CD4-positive, alpha-beta T cell treated with Interleukin-1 beta for 1 hour (primary cell): ENCODE measurements at places on chromosomes 3 and 15.

GRCh38 chr3:113825090-113825489, 13.5 kb upstream of the GRAMD1C start:
- DNase-seq = no peak

DNA sequence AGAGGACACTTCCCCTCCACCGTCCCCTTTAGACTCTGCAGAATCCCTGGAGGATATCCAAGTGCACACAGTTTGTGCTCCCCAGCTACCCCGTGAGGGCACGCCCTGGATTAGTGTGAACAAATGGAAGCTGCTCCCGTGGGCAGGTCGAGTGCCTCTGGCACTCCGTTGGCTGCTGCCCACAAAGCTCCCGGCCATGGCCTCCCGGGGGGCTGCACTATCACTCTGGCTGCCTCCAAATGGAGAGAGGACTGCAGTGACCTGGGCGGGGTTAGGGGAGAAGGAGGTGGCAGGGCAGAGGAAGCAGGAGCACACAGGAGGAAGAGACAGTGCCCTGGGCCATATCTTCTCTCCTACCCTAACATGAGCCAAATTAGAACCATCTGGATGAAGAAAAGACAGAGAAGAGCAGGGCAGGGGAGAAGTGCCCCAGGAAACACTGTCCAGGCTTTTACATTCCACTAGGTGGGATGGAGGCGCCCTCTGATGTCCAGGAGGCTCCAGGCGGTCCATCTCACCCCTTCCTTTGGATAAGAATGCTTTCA, 29.4 kb upstream of the ACAD9 start:
- no peak for DNase-seq

- DNase-seq = no peak
These were observed 221.8 kb upstream of the SUCLG2 start for GRCh38 chr3:67876261-67876660.

DNA sequence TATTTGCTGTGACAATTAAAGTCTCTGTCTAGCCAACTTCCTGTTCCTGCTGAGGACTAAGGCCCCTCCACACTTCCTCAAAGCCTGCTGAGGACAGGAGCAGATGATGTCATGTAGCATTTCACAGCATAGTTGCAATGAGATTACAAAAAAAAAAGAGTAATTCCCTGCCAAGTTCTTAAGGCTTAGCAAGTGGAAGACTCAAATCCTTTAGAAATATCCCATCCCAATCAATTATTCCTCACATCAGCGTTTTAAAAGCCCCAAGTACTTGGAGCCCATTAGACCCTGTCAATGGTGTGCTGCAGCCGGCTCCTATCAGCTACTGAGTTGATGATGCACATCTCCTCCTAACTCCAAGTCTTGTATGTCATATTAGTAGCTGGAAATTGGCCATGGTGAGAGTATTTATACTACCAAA, 51.7 kb downstream of the TRANK1 start:
- DNase-seq = peak; percentile 66

DNA sequence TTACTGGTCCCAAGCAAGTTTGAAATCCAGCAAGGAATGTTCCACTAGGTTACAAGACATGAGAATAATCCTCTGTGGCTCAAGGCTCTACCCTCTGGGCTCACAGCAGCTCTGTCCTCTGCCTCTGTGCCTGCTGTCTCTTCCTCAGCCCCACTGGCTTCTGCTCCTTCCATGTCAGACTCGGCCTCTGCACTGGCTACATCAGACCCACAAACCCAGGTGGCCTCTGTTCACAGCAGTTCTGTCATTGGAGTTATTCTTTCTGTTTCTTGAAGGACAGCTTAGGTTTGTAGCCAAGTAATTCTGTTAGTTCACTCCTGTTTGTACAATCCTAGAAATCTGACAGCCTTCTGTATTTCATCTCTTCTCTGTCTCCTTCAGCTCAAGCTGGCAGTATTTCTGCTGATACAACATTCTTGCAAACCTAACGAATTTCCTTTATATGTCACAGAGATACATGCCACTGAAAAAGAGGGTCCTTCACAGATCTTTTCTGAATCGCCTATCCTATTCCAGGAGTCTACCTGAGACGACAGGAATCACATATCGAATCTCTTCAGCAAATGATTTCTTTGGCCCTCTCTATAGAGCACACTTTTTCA, 227.8 kb upstream of the PLSCR5 start:
- DNase-seq = no peak
